Hematopoietic multipotent progenitor cell treated with erythropoietin and hydrocortisone succinate and interleukin-3 and kit ligand, for 17 days (in vitro differentiated cells): ENCODE measurements at places on chromosomes 7 and 10.

GRCh38 chr7:37062560-37062859 lies 338.2 kb upstream of the AOAH start:
- no peak for DNase-seq

DNA sequence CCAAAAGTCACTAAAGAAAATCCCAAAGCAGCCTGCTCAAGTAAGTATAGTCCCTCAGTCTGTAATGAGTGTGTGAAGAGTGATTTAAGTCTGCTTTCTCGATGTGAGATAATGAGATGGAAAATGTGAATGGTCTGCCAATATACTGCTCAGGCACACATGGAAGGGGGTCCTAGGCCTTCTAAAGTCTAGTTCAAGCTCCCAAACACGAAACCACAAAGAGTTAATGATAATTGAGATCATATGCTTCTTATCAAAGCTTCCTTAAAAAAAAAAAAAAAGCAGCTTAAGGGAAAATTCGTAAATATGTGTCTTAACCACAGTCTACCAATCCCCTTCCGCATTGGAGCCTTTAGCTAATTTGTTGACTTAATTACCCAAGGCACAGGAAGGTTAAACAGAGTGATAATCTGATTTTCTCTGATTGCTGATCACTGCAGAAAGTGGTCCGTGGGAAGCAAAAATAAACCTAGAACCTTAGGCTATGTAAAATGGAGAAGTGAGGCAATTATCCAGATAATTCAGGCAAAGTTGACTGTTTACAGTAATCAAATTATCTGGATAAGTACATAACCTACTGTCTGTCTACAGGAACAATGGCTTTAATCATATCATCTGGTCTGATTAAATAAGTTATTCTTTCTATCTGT lies 172.9 kb downstream of the MBL2 start:
- no peak for DNase-seq

DNA sequence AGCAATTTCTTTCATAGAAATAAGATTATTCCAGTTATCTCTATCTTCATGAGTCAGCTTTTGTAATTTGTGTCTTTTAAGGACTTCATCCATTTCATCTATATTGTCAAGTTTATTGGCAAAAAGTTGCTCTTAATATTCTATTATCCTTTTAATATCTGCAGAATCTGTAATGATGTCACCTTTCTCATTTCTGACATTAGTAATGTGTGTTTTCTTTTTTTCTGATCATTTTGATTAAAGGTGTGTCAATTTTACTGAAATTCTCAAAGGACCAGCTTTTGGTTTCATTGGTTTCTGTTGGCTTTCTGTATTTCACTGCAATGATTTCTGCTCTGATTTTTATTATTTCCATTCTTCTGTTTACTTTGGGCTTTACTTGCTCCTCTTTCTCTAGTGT lies 17.9 kb upstream of the OR2AE1 start:
- DNase-seq = no peak

GRCh38 chr7:85162721-85163120 lies 24.1 kb downstream of the SEMA3D start:
- no peak for DNase-seq

GRCh38 chr7:105934572-105935185 lies 28.4 kb upstream of the CDHR3 start:
- no peak for DNase-seq

DNA sequence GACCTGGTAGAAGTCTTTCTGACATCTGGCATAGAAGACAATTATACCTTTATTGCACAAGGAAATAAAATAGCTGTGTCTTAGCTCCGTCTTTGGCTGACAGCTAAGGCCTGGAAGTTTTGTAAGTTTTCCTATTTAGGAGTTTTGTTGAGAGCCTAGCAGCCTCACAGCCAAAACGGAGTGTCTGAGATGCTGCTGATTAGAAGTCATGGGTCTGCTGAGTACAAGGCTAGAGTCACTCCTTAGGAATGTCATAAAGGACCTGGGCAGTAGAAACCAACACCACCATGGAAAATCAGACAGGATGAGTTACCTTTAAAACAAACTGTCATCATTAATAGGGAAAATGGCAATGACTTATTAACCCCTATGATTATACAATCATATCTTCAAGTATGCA lies 442.5 kb downstream of the KCNMA1 start:
- DNase-seq = no peak

DNA sequence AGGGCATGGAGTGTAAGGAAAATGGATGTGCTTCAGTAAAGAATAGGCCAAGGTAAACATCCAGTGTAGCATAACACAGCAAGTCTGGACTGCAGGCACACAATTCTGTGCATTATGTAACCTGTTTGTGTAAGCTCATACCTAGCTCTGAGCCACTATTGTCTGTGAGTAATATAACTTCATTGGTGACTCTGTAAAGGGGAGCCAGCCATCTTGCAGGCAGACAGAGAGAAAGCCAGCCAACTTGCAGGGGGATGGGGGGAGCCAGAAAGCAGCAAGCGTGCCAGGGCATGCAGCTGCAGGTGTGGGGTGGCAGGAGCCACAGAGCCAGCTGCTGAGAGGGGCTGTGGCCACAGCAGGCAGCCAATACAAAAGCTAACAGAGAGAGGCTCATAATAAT lies 449.2 kb downstream of the IPMK start:
- no peak for DNase-seq

DNA sequence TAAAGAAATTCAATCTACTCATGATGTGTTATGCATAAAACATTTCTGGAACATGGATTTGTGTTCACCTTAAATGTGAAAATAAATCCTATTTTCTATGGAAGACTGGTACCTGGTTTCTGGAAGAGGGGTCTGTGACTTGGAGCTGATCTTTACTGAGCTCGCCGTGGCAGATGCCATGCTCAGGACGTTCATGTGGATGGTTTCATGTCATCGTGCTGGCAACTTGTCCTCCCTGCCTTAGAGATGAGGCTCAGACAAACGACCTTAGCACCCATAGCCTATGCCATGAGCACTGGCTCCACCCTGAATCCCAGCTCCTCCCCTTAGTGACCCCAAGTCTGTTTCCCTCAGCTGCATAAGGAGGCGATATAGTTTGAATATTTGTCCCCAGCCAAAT lies 7.3 kb downstream of the PPIF start:
- no peak for DNase-seq

DNA sequence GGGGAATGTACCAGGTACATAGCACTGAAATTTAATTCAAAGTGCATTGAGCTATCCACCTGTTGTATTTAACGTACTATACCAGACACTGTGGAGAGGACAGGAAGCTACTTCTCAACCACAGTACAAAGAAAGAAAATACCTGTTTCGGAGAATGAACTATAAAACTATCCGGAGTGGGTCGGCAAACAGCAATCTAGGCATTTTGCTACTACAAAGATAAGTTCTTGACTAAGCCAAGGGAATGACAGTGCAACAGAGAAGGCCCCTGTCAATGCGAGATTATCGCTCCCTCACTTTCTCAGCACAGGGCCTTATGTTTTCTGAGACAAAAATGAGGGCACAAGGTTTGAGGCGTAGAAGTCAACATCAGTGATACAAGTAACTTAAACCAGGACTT lies 27.4 kb downstream of the SFMBT2 start:
- DNase-seq = no peak

DNA sequence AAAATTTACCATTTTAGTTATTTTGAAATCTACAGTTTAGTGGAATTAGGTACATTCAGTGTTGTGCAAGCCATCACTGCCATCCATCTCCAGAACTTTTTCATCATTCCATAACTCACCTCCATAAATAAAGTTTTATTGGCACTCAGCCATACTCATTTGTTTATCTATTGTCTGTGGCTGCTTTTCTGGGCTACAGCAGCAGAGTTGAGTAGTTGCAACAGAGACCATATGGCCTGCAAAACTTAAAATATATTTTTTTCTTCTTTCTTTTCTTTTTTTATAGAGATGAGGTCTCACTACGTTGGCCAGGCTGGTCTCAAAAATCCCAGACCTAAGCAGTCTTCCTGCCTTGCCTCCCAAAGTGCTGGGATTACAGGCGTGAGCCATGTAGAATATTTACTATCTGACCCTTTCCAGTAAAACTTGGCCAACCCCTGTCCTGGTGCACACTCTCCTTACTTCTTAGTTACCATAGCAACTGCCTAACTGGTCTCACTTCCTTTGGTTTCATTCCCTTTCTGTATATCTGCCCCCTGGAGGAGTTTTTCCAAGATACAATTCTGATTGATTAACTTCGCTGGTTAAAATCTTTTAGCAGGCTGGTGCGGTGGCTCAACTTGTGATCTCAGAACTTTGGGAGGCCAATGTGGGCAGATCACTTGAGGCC lies 133.2 kb downstream of the CUX1 start:
- no peak for DNase-seq

GRCh38 chr10:75021379-75022249 lies 89.8 kb upstream of the SAMD8 start:
- DNase-seq = no peak

- DNase-seq = no peak
These were observed 108.6 kb upstream of the ARID5B start for GRCh38 chr10:61792921-61793320.

GRCh38 chr7:67671006-67671548 lies 674.4 kb downstream of the TYW1 start:
- DNase-seq = no peak

GRCh38 chr10:133194151-133194550 lies 34.1 kb downstream of the KNDC1 start:
- no peak for DNase-seq

DNA sequence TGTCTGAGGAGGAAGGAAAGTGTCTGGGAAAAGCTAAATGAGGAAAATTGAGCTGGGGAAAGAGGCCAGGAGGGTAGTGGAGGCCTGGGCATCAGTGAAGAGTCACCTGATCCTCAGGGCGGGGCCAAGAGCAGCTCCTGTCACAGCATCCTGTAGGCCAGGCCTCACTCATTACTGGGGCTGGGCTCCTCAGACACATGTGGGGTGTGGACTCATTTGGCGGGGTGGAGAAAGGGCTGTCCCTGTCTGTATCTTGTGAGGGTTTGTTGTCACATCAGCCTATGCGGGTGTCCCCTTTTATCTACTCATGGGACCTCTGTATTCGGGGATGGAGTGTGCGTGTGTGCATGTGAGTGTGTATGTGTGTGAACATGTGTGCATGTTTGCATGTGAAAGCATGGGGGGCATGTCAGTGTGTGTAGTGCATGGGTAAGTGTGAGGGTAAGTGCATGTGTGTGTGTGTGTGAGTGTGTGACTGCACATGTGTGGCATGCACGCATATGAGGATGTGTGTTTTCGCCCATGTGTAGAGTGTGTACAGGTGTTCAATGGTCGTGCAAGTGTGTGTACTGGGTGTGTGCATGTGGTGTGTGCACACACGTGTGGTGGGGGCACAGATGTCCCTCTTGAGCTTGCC lies 67.8 kb downstream of the RAMP3 start:
- peak; percentile 32 for DNase-seq

DNA sequence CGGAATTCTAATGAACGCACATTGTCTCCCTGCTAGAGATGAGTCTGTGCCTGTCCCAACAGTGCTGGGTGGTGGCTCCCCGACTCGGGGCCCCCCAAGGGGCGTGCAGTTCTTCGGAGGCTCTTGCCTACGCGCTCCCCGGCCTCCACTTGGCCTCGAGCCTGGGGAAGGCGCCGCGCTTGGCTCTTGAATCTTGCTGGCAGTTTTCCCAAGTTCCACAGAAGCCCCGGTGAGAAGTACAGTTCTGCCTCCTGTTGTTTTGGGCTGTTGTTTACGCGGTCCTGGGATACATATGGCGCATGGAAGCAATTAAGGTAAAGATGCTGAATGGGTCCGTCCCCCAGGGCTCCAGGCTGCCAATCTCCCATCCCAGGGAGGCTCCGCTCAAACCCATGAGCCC lies 32.6 kb upstream of the UNCX start:
- no peak for DNase-seq

GRCh38 chr7:128030654-128031611 lies at the start of gene LRRC4:
Gene LRRC4, minus strand, starts transcription at chr7:128031437. Its CDS starts 797 bp downstream, at chr7:128030640.
- no peak for DNase-seq

DNA sequence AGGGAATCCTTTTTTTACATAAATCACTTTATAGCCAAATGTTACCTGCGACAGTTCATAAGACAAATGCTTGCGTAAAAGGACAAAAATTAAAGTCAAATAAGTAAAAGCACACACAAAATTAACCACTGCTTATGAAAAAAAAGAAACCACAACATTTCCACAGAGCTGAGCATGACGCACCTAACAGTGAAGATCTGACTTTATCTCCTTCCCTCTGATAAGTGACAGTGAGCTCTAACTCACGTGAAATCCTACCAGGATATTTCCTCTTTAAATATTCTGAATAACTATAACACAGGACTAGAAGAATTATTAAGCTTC lies 225.5 kb downstream of the SFMBT2 start:
- no peak for DNase-seq

- no peak for DNase-seq
These were observed 7.2 kb downstream of the DBNL start for GRCh38 chr7:44051611-44052220.

DNA sequence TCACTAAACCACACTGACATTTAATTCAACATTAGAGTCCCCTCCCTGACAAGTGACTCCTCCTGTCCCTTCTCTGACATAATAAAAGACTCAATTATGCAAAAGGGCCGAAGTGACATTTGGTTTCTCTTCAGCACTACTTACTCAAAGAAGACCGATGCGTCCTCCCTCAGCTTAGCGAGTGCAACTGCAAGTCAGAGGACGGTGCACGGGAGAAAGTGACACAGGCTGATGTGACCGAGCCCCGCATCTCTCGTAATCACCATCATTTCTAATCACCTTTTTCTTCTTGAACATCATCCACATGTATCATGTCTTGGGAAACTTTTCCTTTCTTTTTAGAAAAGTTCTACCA lies 155.7 kb downstream of the TCERG1L start:
- DNase-seq = no peak

- no peak for DNase-seq
These were observed 26.1 kb upstream of the ITGB1 start for GRCh38 chr10:32984003-32984600.

DNA sequence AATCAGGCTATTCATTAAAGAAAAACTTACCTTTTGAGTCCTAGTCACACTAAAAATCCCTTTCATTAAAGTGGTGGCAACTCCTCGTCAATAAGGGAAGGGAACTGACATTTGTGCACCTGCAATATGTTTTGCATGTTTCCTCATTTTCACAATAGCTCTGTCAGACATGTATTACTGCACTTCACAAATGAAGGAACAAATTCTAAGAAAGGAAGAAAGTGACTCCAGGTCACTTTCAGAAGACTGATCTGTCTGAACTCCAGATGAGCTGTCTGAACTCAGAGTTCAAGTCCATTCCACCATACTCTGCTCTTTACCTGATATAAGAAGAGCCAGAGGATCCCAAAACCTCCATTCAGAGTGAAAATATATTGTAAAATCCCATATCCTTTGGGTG lies 50.3 kb upstream of the GSAP start:
- no peak for DNase-seq

DNA sequence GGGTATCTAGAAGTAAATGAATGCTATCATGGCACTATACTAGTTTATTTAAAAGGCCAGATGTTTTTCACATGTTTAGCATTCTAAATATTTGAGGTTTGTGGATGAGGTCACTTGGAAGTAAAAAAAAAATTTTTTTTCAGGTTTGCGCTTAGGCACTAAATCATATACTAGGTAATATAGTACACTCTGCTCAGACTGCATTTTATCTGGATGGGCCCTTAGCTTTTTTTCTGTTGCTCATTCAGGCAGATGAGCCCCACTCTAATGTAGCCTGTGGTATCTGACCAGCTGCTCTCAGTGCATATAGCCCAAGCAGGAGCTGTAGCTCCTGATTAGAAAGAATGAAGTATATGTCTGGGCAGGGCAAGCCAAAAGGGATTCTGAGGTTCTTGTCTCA lies 210.1 kb downstream of the AUTS2 start:
- no peak for DNase-seq

GRCh38 chr7:157828190-157828589 lies 491.4 kb downstream of the DNAJB6 start:
- no peak for DNase-seq
